ENCODE measurements at places on chromosomes 3 and 15.

DNA sequence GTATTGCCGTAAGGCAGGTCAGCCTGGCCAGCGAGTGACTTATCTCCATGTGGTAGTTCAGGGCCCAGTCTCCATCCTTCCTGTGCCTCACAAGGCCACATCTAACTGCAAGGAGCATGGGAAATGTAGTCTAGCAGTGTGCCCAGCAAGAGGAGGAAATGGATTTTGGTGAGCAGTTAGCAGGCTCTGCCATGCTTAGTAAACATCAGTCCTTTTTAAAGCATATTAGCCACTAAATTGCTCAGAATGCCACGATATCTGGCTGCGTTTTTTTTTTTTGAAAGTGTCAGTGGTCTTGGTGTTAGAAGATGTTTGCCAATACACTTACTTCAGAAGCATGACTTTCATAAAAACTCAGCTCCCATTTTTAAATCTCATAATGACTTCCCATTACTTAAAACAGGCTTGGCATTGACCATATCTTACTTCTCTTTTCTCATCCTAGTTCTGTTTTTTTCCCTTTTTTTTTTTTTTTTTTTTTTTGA is 470.2 kb upstream of the TPRG1 start:
- no peak for DNase-seq

GRCh38 chr3:12948891-12949711 is 107.7 kb upstream of the RPL32 start:
- peak; percentile 65 for DNase-seq

- no peak for DNase-seq
Observed at GRCh38 chr3:160842021-160843005, 86.3 kb downstream of the PPM1L start.

DNA sequence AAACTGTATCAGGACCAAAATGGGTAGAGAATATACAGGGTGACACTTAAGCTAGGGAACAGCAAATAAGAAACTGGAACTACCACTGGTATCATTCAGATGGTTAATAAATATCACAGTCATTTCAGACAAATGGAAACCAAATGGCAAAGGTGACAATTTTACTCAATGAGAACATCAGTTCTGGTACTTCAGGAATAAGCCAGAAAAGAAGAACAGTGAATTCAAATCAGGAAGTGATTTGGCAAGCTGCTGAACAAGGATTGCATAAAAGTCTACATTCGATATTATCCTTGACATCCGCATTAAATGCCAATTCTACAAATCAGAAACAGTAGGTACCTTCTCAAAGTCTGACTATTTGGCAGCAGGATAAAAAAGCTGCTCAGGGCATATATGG is 23.5 kb upstream of the STIMATE start:
- no peak for DNase-seq

All from activated CD4-positive, alpha-beta T cell treated with anti-CD3 and anti-CD28 coated beads for 48 hours (primary cell).